ENCODE measurements at places on chromosomes 7 and 10. TPM values are rescaled to one million over a fixed set of nuclear protein-coding genes. Genes with fewer than 3 reads are reported as not detected.

Gene ZFAND2A
- 21.2 TPM for total RNA-seq

Gene CTTNBP2
- total RNA-seq, result not detected

Gene ADAM12
- not detected for total RNA-seq

Gene LGI1
- total RNA-seq, result not detected

- H3K4me3 ChIP-seq, result no peak overlapping the region
- H3K36me3 ChIP-seq, result peaks cover 39% of the 10 kb centered on the region
- H3K27ac ChIP-seq, result no peak overlapping the region
- no peaks in the 10 kb centered on the region for H3K4me1 ChIP-seq
- DNase-seq, result no peak
- H3K27me3 ChIP-seq, result no peaks in the 10 kb centered on the region
These were observed 21.9 kb upstream of the FRAT2 start for GRCh38 chr10:97356318-97356914.

- DNase-seq, result no peak
- H3K4me3 ChIP-seq, result no peak overlapping the region
- H3K4me1 ChIP-seq, result no peaks in the 10 kb centered on the region
- no peaks in the 10 kb centered on the region for H3K36me3 ChIP-seq
- no peaks in the 10 kb centered on the region for H3K27me3 ChIP-seq
These were observed 168.5 kb upstream of the MEOX2 start for GRCh38 chr7:15854841-15855524.

DNA sequence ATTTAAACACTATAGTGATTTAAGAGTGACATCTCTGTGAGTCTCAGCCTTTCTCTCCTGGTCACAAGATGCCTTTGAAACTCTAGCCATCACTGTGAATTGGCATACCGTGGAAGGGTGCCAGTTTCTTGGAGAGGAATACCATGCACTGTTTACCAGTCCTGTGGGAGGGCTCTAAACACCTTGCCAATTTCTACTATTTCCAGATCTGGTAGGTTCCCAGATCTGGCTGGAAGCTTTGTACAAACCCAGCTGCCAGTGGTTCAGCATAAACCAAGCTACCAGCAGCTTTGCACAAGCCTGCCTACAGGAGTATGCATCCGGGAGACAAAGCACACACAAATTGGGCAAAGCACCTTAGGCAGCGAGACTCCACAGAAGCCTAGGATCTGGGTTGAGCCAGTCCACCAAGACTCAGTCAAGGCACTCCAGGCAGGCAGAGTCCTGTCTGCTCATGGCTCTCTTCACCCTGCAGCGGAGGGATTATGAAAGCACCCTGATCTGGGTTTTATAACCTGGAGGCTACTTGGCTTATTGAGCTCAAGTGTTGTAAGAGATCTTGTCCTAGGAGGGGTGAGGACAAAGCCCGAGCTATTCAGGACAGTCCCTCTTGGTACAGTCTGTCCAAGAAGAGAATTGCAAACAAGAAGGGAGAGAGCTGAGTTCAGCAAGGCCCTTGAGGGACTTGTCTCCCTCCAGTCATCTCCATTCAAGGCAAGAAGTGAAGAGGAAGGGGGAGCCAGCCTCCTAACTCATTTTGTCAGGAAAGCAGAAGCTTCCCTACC lies 23.6 kb downstream of the MCM10 start:
- H3K27ac ChIP-seq, result no peak overlapping the region
- H3K4me1 ChIP-seq, result no peaks in the 10 kb centered on the region
- no peaks in the 10 kb centered on the region for H3K27me3 ChIP-seq
- no peaks in the 10 kb centered on the region for H3K36me3 ChIP-seq

Data from naive thymus-derived CD4-positive, alpha-beta T cell (primary cell).